ENCODE measurements at places on chromosomes 4 and X.
A peak's percentile ranks its signal among the peaks of the same experiment; 100 is the strongest.

DNA sequence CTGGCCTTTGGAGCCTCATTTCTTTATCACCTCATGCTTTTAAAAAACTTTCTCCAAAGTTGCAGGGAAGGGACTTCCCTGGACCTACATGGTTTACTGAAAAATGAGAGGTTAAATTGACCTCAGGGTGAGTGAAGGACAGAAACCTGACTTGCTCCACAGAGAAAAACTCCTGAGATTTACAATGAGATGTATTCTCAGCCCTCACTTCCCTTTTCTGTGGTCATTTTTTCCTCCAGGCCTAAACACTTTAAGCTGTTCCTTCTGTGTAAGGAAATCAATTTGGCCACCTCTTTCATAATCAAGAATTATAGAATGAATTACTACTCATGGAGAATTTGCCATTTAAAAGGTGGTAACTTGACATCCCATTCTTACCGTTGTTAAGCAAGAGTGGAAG is 77.9 kb downstream of the HPGD start:
- DNase-seq, result no peak

DNA sequence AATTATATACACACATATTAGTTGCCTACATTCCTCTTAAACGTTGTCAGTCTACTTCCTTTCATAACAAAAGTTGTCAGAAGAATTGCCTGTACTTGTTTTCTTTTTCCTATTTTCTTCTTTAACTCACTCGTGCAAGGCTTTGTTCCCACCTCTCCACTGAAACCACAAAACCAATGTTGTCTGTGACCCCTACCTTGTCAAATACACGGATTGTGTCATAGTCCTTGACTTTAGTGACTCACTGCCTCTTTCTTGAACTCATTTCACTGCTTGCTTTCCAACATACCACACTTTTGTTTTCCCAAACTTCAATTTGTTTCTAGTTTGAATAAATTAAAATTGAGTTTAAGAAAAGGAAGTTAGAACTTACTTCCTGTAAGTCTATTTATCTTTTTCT is 283.9 kb upstream of the AGA start:
- no peak for DNase-seq

- no peak for DNase-seq
These were observed 527.4 kb downstream of the C4orf33 start for GRCh38 chr4:129623233-129623875.

- no peak for DNase-seq
These were observed 37.5 kb downstream of the ARHGAP10 start for GRCh38 chr4:147769386-147769785.

DNA sequence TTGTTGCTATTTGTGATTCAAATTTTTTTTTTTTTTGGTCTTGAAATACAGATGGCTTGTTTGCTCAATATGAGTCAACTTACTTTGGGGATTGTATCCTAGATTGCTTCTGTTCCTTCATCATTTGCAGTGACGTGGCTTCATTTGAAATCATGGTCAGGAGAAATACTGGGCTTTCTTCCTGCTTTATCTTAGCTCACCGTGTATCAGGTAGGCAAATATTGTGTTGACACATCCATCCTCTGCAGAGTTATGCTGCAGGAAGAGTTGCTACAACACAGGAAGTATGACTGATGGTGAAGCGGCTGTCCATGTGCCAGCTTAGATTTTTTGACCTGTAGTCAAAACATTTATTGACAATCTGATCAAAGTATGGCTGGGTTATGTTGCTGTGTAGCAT is 232.2 kb downstream of the C4orf33 start:
- no peak for DNase-seq

DNA sequence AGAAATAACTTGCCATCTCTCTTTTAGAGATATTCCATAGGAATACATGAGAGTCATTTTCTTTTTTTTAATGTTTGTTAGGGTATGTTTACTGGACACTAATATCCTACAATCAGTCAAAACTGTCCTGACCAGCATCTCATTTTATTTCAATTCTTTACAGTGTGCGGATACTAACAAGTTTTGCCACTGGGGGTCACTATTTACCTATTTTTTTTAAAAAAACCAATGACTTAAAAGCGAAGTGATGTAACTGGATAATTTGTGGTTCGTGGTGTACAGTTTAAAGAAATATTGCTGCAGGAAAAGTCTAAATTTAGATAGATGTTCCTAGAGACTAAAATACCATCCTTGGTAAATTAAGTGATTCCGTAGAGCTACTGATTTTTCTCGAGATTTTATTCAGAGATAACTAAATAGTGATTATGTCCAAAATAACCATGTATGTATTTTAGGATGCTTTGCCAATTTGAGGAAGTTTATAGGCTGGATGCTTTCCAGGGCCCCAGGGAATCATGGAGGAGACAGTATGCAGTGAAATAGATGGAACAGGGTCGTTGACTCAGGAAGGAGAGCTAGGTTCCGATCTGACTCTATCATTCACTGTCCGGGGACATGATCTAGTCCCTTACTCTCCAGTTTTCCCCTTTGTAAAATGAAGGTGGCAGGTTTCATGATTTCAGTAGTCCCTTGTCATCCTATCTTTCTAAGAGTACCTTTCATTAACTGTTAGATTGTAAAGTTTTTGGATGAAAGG is 34.0 kb upstream of the GNPDA2 start:
- peak; percentile 10 for DNase-seq

DNA sequence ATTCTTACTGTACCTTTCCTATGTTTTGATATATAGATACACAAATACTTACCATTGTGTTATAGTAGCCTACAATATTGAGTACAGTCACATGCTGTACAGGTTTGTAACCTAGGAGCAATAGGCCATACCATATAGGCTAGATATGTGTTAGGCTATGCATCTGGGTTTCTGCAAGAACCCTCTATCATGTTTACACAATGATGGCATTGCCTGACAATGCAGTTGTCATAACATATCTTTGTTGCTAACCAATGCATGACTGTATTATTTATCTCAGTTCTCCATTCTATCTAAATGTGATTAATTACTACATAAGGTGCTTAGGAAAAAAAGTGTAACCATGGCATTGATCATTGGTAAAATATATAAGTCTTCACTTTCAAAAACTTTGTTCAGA is 10.0 kb upstream of the SPCS3 start:
- DNase-seq, result no peak

GRCh38 chr4:2942532-2943363 is 20.5 kb downstream of the NOP14 start:
- peak; percentile 47 for DNase-seq

GRCh38 chrX:111445485-111445884 is 33.5 kb upstream of the DCX start:
- DNase-seq, result no peak

DNA sequence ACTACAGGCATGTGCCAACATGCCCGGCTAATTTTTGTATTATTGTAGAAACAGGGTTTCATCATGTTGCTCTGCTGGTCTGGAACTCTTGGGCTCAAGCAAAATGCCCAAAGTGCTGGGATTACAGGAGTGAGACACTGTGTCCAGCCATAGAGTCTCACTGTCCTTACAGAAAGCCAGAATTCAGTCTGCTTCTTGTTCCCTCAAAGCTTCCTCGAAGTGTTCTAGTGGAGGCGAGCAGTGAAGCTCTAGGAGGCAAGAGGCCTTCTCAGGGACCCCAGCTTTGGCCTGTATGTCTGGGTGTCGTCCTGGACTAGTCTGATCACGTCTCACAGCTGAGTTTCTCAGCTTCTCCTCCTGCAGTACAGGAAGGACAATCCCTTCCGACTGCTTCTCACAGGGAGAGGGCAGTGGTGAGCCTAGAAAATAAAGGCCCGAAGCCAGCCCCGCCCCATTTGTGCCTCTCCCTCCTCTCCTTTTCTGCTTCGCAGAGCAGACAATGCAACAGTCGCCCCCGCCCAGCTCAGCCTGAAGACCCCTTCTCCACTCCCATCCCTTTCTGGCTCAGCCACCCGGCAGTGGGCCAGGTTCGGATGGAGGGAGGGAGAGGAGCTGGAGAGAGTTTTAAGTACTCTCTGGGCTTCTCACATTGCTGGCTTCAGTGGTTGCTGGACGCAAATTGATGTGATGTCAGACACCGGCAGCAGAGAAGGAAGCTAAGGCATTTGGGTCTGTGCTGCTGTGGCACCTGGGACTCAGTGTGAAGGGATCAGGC is 11.1 kb upstream of the FAM3A start:
- DNase-seq, result peak; percentile 81

GRCh38 chrX:37818031-37818430 is 29.3 kb downstream of the DYNLT3 start:
- DNase-seq, result no peak

DNA sequence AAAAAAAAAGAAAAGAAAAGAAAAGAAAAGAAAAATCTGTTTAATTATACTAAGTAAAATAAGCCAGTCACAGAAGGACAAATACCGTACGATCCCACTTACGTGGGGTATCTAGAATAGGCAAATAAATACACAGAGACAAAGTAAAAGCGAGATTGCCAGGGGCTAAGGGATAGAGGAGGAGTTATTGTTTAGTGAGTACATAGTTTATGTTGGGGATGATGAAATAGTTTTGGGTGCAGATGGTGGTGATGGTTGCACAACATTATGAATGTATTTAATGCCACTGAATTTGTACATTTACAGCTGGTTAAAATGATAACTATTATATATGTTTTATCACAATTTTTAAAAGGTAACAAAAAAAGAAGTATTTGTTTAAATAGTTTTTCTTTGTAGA is 7.1 kb downstream of the CA5B start:
- DNase-seq, result no peak

- no peak for DNase-seq
These were observed 53.4 kb downstream of the FAT4 start for GRCh38 chr4:125368146-125368545.

GRCh38 chr4:76981644-76982043 is 32.1 kb downstream of the SEPTIN11 start:
- no peak for DNase-seq

GRCh38 chr4:162683659-162684370 is 482.9 kb downstream of the NAF1 start:
- no peak for DNase-seq

DNA sequence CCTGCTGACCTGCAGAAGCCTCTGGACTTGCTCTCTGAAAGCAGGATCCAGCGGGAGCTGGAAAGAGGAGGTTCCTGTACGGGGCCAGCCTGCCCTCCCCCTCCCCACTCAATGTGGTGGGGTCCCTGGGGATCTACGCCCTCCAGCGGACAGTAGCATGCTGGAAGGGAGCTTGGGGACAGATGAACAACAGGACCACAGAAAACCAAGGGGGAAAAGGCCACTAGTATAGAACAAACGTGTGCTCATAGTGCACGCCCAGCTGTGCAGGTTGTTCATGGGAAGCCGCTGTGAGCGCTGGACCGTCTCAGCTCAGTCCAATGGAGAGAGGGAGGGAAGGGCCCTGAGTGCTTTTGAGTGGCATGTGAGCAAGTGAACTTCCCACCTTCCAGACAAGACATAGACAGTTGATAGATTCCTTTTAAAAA is 15.8 kb downstream of the HMX1 start:
- DNase-seq, result no peak

GRCh38 chr4:159547645-159548308 is 444.9 kb downstream of the RAPGEF2 start:
- no peak for DNase-seq

DNA sequence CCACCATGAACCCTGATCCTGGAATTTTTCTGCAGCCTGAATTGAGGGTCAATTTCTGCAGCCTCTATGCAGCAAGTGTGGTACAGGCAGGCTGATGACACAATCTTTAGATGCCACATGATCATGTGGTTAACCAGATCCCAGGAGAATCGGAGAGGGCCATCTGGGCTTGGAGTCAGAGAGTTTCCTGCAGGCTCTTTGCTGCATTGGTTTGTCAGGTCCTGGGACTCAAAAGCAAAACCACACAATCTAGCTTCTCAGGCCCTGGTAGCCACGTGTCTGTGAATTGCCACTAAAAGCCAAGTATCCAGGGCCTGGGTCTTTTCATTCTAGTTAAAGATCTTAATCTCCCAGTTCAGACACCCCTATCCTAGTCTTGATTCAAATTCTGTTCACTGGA is 464.5 kb downstream of the BCOR start:
- no peak for DNase-seq

DNA sequence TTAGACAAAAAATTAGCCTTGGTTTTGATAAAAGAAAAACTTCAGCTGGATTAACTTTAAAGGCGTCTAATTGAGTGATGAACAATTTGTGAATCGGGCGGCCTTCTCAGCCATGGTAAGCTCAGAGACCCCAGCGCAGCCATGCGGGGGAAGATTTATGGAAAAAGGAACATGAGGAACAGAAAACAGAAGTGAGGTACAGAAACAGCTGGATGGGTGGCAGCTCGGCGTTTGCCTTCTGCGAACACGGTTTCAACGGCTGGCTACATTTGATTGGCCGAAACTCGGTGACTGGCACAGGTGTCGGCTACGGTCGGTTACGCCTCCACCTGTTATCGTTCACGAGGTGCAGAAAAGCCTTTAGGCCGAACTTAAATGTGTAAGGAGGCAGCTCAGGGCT is 401.4 kb upstream of the FAT1 start:
- DNase-seq, result no peak

- DNase-seq, result peak; percentile 48
These were observed 38.5 kb upstream of the KLF3 start for GRCh38 chr4:38625508-38625907.
